Aorta (tissue), 5 donors: ENCODE measurements at places on chromosomes 7 and 10.

DNA sequence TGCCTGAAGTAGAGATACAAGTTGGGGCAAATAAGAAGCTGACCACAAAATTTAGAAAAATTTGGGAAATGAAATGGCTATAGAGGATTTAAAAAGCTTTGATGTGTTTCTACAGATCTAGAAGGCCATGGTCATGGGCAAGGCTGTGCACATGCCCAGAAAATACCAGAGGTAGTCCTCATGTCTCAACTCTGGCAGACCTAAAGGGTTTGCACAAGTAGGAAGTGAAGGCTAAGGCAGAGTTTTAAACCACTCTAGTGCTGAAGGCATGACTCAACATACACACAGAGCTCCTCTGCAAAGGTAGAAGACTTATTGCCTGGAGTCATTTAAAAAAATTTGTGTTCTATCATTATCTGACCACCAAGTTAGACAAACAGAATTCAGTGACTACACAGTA is 364.6 kb downstream of the CCSER2 start:
- DNase-seq = no peak

- DNase-seq = no peak
Measured at GRCh38 chr7:155280446-155281397, 17.0 kb upstream of the INSIG1 start.

DNA sequence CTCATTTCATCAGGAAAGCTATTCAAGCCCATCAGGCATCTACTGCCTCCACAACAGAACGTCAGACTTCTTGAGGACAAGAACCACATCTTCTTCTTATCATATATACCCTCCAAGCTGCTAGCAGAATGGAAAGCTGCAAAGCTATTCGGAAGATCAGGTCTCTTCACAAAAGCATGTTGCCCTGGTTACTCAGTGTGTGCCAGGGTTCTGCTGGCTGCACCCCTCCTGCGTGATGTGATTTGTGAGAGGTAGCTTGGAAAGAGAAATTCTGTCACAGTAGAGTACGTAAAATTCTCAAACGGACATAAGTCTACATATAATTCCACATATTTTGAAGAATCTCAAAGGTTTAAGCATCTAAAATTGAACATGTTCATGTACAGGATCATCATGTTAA is 681.7 kb downstream of the PARD3 start:
- no peak for DNase-seq

- DNase-seq = no peak
Measured at GRCh38 chr10:77313066-77313750, 324.4 kb downstream of the KCNMA1 start.

DNA sequence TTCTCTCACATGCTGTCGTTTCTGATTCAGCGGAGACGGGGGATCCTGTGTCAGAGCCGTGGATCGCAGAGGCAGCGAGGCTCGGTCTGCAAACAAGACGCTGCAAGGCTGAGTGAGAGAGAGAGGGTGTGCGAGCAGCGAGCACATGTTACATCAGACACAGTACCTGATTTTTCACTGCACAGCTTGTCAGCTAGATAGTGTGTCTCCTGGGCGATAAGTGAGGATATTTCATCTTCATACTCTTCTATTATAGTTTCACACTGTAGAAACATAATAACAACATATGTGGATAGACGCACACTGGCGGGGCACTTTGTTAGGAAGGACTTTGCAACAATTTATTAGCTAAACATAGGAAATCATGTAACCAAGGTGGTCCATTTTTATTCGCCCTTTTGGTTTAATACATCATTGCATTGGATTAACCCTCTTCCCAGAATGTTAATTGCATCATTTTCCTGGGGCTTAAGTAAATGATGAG is 39.5 kb downstream of the CNPY1 start:
- no peak for DNase-seq

DNA sequence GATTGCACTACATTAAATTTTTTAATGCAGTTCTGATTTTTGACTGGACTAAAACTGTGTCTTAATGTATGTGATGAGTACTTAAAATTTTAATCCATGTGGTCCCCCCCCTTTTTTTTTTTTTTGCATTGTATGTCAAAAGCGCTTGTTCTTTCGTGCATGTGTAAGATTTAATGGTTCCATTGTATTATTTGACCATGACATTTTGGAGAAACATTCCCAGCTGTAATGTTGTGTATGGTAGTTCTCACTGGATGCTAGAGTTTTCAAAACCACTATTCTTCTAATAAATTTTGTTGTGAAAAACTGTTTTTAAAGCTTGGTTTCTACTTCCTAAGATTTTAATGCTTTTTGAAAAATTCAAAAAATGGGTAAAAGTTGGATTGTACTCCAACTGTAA is 132.0 kb downstream of the LCOR start:
- no peak for DNase-seq

DNA sequence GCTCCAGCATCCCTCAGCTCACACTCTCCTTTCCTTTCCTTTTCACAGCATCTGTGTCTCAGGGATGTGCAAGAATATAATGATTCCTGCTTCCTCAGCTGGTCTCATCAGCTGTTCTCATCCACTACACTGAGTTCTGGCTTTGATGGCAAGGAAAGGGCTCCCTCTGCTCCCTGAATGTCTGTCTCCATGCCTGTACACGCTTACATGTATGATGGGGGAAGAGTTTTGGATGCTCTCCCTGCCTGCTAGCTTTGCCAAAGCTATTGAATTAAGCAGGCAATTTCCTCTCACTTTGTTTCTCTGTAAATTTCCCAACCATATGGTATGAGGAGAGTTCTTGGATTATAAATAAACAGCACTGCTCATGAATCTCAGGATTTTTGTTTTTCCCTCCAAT is 254.5 kb downstream of the SORCS3 start:
- DNase-seq = no peak

DNA sequence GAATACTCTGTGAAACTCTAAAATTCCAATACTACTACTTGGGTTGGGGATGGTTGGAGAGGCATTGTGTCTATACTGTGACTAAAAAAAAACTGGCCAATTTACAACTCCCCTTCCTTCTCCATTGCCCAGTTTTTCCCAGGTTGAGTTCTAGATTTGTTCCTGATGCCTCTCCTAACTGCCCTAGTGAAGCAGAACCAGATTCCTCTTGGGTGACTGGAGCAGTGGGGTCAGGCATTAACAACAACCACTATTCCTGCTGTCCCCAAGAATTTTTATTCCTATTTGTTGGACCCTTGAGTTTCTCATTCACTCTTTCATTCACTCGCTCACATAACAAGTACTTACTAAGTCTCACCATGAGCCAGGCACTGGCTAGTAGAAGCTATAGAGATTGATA is 5.8 kb downstream of the GOT1 start:
- no peak for DNase-seq

- DNase-seq = no peak
Measured at GRCh38 chr10:102557569-102557968, 53.8 kb downstream of the SUFU start.

GRCh38 chr7:16268821-16269768 is 152.2 kb downstream of the CRPPA start:
- DNase-seq = no peak

GRCh38 chr7:6451224-6451705 is 3.5 kb upstream of the DAGLB start:
- no peak for DNase-seq

GRCh38 chr7:24434972-24435371 is 138.3 kb upstream of the PALS2 start:
- DNase-seq = no peak

DNA sequence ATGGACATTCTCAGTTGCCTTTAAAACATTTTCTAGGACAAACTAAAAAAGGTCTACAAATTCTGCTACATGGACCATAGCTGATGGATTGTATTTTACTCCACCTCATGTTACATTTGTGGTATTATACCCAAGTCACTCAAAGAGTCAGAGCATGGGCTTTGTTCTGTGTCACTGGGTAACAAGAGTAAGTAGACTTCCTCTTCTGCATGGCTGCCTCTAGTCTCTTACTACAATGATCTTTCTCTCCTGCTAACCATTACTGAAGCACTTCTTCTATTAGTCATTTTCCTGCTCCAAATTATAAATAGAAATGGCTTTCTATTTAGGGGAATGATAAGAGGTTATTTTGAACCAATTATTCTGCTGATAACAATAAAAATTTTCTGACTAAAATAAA is 727.4 kb upstream of the NRP1 start:
- no peak for DNase-seq

DNA sequence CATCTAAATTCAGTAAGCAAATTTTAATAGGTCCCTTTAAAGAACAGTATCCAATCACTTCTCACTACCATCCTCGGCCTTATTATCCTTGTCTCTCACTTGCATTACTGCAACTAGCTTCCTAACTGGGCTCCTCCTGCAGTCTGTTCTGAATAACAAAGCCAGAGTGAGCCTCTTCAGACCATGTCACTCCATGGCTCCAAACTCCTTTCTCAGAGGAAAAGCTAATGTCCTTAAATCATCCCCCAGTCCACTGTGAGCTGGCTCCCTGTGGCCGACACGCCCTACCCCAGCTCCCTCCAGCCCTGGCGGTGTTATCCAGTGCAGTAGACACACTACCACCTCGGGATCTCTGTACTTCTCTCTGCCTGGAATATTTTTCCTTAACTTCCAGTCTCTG is 80.0 kb downstream of the EPC1 start:
- DNase-seq = no peak

GRCh38 chr10:103514244-103514643 is 20.7 kb downstream of the NEURL1 start:
- no peak for DNase-seq

GRCh38 chr7:8500286-8500685 is 66.9 kb downstream of the NXPH1 start:
- DNase-seq = no peak

- no peak for DNase-seq
Measured at GRCh38 chr7:142711746-142712616, 37.3 kb upstream of the PRSS1 start.

- no peak for DNase-seq
Measured at GRCh38 chr10:107442035-107442505, 277.6 kb upstream of the SORCS1 start.

DNA sequence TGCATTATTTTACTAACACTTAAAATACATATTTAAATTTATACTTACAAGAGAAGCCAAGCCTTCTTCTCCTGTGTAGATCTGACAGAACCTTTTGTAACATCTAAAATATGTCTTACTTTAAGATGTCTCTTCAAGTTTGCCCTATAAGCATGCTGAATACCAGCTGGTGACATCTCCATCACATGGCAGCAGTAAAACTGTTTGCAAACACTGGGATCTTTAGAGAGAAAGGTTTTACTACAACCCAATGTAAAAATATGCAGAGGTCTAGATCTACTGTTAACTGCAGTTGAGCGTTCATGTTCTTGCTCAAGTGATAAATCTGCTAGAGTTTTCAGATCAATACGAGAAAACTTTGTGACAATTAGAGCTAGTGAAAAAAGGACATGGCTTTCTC is 23.2 kb downstream of the PDZD8 start:
- DNase-seq = no peak

GRCh38 chr7:139728203-139728602 is 49.6 kb downstream of the HIPK2 start:
- DNase-seq = no peak

GRCh38 chr7:151225948-151226510 is 976 bp downstream of the ABCF2 start:
- DNase-seq = no peak

DNA sequence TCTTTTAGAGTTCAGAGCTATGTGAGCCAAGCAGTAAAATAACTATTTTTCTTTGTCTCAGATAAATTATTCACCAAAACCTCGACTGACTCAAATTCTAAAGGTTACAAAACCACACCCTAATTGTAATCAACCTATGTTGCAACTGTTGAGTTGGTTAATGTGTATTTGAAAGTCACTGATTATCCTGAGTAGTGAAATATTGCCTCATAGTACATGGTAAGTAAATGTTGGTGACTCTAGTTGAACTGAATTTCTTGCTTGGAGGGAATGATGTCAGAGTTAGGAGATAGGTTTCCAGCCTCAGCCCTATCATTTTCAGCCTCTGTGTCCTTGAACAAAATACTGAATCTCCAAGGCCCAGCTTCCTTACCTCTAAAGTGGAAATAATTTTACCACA is 3.0 kb upstream of the CYP2C18 start:
- DNase-seq = no peak

GRCh38 chr7:142974626-142975025 is 12.5 kb upstream of the KEL start:
- DNase-seq = no peak

GRCh38 chr7:130362251-130362816 is 17.7 kb downstream of the CPA5 start:
- DNase-seq = no peak

GRCh38 chr10:132571650-132572544 is 34.3 kb downstream of the INPP5A start:
- DNase-seq = peak; percentile 56

- no peak for DNase-seq
Measured at GRCh38 chr10:72124989-72125388, 36.6 kb upstream of the SPOCK2 start.

- DNase-seq = no peak
Measured at GRCh38 chr10:4396401-4397283, 429.4 kb upstream of the AKR1E2 start.
